ENCODE measurements at places on chromosomes 16 and 17. TPM values are rescaled to one million over a fixed set of nuclear protein-coding genes. Genes with fewer than 3 reads are reported as not detected.
A peak's percentile ranks its signal among the peaks of the same experiment; 100 is the strongest.

- no peak for DNase-seq
These were observed 15.2 kb downstream of the CNGB1 start for GRCh38 chr16:57955572-57956188.

- no peak for DNase-seq
These were observed 104.0 kb upstream of the CDH5 start for GRCh38 chr16:66262253-66263167.

- DNase-seq, result peak; percentile 2
These were observed 52.9 kb downstream of the RMI2 start for GRCh38 chr16:11398136-11398535.

- no peak for DNase-seq
These were observed 744 bp upstream of the LRRC37A3 start for GRCh38 chr17:64920026-64920418.

Gene CLDN9
- total RNA-seq, result not detected

GRCh38 chr17:74004056-74004455 lies 199.4 kb upstream of the RPL38 start:
- no peak for DNase-seq

All from stomach (tissue), 19 donors.